Activated CD8-positive, alpha-beta memory T cell treated with anti-CD3 and anti-CD28 coated beads, Interleukin-2, amount 10 ng/mL, durations not matched to agents 7 days and 5 days (primary cell): ENCODE measurements at places on chromosomes 7 and 10. TPM values are rescaled to one million over a fixed set of nuclear protein-coding genes. Genes with fewer than 3 reads are reported as not detected.

The STRIP2 gene
- 15.6 TPM for total RNA-seq

The DDC gene
- total RNA-seq, result not detected

The CDC14C gene
- not detected for total RNA-seq

The ELN gene
- total RNA-seq, result not detected

- H3K36me3 ChIP-seq, result no peaks in the 10 kb centered on the region
- H3K27me3 ChIP-seq, result peaks cover 16% of the 10 kb centered on the region
- H3K4me1 ChIP-seq, result no peaks in the 10 kb centered on the region
These were observed 279.2 kb downstream of the PRPF18 start for GRCh38 chr10:13865758-13866491.

GRCh38 chr7:112419543-112420130 lies 30.6 kb upstream of the IFRD1 start:
- H3K27ac ChIP-seq, result no peak overlapping the region
- no peak overlapping the region for H3K4me3 ChIP-seq
- peaks cover 2% of the 10 kb centered on the region for H3K36me3 ChIP-seq
- no peak for DNase-seq
- H3K4me1 ChIP-seq, result peaks cover 21% of the 10 kb centered on the region

DNA sequence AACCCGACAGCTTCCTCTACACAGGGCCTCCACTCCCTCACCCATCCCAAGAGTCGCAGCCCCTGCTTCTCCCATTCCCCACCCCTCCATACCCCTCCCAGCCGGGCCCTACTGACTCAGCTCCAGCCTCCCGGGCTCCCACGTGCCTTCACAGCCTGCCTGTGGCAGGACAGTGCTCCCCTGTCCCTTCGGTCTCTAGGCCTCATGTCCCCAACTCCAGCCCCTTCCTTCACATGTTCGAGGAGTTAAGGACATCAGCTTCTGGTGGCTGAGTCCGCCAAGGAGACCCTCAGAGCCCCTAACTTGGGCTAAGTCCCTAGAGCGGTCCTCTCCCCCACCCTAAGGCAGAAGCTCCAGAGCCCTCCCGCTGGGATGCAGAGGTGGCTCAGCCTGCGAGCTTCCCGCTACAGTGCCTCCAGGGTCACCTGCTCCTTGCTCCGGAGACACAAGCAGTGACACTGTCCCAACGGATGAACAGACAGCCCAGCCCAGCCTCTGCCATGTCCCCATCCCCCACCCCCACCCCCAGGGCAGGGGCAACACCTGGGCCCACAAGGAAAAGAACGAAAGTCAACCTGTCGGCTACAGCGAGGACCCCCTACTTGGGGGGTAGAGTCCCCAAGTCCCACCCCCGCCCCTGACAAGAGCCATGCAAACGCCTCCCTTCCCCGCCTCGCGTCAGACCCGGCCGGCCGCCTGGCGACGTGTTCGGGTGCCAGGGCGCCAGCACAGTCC lies 716 bp downstream of the SMARCD3 start:
- H3K27ac ChIP-seq, result no peak overlapping the region
- DNase-seq, result no peak
- H3K27me3 ChIP-seq, result peaks cover 67% of the 10 kb centered on the region
- H3K36me3 ChIP-seq, result no peaks in the 10 kb centered on the region
- H3K4me1 ChIP-seq, result peaks cover 38% of the 10 kb centered on the region

DNA sequence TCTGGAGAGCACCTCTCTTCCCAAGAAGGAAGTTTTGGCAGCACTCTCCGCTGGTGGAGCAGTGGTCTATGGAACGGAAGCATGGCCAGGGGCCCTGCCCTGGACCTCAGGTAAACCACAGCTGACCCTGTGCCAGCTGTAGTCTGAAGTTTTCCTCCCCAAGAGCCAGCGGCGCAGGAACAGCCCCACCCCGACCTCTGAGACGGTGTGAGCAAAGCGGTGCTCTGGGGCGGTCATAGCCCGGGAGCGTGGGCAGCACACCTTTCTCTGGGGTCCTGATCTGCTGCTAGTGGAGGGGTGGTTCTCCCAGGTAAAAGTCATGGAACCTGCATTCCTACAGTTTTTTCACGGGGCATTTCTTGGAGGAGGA lies 52.6 kb downstream of the TSPAN15 start:
- no peak overlapping the region for H3K4me3 ChIP-seq
- no peaks in the 10 kb centered on the region for H3K36me3 ChIP-seq
- H3K27me3 ChIP-seq, result no peaks in the 10 kb centered on the region
- no peak overlapping the region for H3K27ac ChIP-seq

GRCh38 chr7:8128449-8129317 lies 133.3 kb downstream of the ICA1 start:
- H3K4me3 ChIP-seq, result peak overlapping the region; percentile 19
- peaks cover 3% of the 10 kb centered on the region for H3K27me3 ChIP-seq
- peak overlapping the region; percentile 82 for H3K27ac ChIP-seq
- H3K36me3 ChIP-seq, result peaks cover 12% of the 10 kb centered on the region
- DNase-seq, result no peak

GRCh38 chr7:115087437-115087836 lies 165.5 kb downstream of the MDFIC start:
- DNase-seq, result no peak
- H3K4me1 ChIP-seq, result no peaks in the 10 kb centered on the region
- H3K27ac ChIP-seq, result no peak overlapping the region

DNA sequence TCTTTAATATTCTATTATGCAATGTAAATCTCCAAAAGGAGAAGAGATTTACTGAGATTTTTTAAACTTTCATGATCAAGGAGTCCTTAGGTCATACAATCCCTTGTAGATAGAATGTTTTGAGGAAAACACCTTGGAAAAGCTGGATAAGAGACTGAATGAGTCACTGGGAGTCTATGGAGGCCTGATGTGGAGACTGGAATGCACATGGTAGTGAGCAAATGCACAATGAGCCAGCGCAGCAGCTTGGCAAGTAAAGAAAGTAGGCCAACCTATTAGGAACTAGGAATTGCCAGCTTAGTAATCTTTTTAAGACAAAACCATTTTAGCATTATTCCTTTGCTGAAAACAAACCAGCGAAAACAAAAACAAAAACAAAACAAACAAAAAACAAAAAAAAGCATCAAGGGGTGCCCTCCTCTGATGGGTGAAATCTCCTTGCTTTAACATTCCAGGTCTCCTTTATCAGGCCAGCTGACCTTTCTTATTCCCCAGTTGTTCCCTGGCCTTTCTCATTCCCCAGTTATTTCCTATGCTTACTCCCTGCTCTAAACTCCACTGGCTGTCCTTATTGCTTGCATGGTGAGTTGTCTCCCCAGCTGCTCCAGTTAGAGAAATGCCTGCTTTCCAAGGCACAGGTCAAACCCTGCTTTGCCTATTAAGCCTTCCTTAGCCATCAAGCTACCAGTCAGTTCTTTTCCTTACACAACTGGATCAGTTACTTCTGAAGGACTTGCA lies 135.8 kb downstream of the PLCE1 start:
- no peak overlapping the region for H3K4me3 ChIP-seq
